Glutamatergic neuron (in vitro differentiated cells): ENCODE measurements at places on chromosomes 1 and 21.

- DNase-seq, result no peak
Observed at GRCh38 chr1:8437347-8437746, 119.4 kb downstream of the SLC45A1 start.

- DNase-seq, result peak; percentile 70
Observed at GRCh38 chr1:115337633-115338456, at the start of gene NGF. TSS of gene NGF (minus strand) at chr1:115338249. CDS start at chr1:115286795, 51,454 bp downstream.

- no peak for DNase-seq
Observed at GRCh38 chr1:227156520-227156919, 161.8 kb downstream of the CDC42BPA start.

DNA sequence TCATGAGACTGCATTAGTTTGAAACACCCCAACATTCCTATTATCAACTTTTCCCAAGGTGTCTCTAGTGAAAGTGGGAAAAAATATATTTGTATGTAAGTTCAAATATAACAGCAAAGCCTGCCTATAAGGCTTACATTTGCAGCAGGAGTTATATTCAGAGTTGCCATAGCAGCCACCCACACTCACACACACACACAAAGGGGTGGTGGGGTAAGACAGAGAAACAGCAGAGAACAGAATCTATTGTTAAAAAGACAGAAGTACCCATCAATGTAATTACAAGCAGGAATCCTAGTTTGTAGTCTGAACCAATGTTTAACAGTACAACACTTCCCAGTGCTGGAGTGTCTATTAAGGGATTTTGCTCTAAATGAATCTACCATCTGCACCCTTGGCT lies 55.0 kb downstream of the PLPPR5 start:
- DNase-seq, result no peak

DNA sequence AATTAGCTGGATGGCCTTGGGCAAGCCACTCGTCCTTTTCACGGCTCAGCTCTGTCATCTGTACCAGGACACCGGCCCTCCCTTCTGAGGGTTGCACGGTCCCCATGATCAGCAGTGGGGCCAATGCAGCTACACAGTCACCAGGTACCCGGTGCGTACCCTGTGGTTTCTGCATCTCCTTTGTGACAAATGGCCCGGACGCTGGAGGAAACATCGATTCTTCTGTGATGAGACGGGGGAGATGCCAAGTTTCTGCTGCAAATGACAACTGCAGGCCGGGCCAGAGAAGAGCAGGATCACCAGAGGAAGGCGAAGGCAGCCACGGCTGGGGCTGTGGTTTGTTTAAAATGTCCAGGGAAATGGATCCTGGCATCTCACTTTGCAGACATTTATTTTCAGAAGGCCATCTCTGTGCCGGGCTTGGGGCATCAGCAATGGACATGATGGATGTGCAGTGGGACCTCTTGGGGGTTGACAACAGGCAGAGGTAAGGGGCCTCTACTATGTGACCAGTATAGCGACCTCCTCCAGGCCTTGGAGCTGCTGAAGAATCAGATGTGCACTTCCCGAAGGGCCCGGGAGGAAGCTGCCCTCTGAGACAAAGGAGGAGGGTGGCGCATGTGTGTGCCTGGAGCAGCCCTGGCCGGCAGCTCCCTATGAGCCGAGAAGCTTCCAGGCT lies 221.9 kb upstream of the C1orf174 start:
- no peak for DNase-seq

DNA sequence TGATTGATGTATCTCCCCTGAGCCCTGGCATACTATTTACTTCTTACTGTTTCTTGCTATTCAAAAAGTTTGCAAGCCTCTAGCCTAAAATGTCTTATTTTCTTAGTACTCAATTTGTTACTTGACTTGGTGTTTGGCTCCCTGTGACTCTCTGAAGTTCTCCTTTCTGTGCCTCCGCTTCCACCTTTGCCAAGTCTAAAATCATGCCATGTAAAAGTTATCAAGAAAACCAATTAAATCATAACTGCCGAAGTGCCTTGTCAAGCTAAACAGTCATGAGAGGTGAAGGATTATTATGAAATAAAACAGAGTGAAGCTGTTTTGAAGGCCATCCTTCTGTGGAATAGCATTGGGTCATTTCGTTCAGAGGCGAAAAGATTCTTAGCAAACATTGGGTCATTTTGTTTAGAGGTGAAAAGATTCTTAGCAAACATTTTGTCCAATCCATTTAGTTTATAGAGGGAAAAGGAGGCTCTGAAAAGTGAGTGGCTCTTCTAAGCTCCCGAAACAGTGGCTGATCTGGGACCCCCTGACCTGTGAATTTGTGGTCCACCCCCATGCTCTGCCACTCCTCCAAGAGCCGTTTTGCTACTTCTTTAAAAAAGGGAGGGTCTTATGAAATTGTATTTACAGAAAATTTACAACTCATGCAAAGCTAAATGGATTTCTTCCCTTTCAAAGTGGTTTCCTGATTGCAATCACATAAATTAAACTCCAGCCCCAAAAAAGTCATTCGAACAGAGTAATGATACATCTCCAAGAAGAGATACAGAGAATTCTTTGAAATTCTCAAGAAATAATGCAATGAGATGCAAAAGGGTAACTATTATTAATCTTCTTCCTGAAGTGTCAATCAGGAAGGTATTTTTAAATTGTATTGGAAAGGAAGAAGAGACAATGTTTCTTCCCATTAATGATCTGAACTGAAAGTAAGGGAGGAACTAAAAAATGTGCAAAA lies 141.4 kb downstream of the RUNX1 start:
- DNase-seq, result no peak

GRCh38 chr1:44905276-44905675 lies 62.2 kb upstream of the PTCH2 start:
- no peak for DNase-seq

- DNase-seq, result no peak
Observed at GRCh38 chr1:172469717-172470116, 25.8 kb upstream of the PIGC start.

DNA sequence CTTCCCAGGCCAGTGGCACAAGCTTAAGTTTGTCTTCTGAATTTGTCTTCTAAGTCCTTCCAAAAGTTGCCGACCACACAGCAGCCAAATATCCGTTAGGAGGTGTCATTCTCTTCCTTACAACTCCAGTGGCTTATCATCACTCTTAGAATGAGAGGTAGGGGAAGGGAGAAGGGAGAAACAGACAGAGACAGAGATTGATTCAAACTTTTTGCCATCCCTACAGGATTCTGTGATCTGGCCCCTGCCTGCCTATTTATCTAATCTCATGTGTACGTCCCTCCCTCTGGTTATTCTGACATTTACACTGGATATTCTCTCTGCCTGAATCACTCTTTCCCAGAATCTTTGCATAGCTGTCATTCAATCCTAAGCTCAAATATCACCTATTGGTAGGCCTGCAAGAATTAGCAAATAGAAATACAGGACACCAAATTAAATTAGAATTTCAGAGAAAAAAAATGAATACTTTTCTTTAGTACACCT lies 488 bp upstream of the GNL2 start:
- DNase-seq, result no peak

GRCh38 chr1:15128520-15129313 lies 24.8 kb upstream of the TMEM51 start:
- peak; percentile 87 for DNase-seq

DNA sequence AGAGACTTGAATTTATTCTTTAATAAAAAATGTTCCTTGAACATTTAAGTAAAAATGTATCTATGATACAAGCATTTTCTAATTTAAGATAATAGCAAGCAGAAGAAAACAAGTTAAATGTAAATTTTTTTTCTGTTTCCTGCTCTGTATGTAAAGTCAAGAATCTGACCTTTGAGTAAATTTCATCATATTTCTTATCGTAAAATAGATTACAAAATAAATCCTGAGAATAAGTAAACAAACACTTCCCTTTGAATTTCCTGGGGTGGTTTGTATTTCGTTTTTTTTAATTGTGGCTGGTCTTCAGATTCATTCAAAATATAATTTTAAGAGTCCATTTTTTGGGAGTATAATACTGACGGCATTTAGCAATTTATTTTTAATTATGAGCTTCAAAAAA lies 77.6 kb downstream of the POU2F1 start:
- DNase-seq, result no peak

DNA sequence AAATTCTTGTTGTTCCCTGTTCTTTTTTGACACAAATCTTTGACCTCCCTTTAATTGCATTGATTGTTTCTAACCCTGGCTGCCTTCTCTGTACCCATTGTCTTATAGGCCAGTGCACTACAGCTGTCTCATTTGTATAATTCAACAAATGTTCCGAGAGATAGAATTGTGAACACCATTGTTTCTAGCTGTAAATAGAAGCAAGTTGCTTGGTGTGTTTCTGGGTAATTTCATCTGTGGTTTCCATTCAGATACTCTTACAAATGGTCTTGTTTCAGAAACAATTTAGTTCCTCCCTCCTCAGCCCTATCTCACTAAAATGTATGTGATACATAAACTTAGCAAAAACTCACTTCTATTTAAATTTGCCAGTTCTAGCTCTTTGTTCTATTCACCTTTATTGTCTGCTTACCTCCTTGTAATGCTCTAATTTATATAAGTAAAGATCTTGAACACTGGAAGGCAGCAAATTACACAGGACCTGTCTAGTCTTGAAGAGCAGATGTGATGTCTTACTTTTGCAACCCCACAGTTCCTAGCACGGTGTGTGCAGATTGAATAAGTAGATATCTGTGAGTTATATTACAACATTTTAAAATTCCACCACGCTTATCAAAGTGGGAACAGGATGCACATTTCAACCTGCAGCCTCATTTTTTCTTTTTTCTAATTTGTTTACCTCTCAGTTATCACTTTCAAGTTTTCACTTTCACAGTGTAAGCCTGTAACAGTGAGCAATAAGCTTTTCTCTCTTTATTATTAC lies 515.6 kb upstream of the ZP4 start:
- no peak for DNase-seq

DNA sequence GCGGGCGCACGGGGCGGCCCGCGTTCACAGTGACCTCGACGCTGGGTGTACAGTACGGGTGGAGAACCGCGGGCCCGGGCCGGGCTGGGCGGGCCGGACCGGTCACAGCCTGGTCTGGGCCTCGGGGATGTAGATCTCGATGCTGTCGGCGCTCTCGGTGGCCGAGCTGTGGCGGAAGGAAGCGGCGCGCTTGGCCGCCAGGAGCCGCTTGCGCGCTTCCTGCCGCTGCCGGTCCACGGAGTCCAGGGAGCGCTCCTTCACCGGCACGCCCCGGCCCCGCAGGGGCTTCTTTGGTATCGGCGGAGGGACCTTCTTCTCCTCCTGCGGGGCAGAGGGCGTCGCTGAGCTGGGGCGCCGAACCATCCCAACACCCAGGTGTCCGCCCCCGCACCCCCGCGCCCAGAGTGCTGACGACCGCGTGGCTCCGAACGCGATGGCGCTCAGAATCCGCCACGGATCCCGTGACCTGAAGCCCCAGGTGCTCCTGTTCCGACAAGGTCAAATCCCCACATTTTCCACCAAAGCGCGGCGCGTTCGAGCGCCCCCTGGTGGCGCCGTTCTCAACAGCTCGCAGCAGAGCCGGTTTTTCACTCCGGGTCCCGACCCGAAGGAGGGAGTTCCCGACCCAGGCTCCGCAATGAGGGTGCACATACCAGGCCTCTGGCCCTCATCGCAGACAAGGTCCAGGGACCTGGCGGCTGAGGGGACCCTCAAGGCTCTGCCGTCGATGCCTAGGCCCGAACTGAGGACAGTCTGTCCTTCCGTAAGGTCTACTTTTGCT lies 6.6 kb upstream of the SMIM12 start:
- DNase-seq, result peak; percentile 91

GRCh38 chr1:156291226-156292061 lies 4.0 kb downstream of the GLMP start:
- DNase-seq, result peak; percentile 96

DNA sequence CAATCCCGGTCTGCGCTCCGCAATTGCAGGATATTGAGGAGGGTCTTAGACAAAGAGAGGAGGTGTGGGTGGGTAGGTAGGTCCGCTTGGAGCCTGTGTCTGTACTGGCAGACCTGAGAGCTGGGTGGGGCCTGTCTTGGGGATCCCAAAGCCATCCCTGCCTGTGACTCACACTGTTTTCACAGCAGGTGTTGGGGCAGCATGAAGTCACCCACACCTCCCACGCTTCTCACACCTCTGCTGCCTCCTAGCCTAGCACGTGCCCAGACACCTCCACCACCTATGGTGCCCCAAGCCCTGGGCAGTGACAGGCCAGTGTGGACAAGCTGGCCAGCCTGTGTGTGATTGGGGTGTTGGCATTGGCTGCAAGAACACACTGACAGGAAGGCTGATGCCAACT lies 65.7 kb upstream of the ECE1 start:
- DNase-seq, result no peak

GRCh38 chr21:33712022-33712803 lies 69.9 kb downstream of the ITSN1 start:
- no peak for DNase-seq

GRCh38 chr1:150627826-150628410 lies 1.5 kb downstream of the ENSA start:
- no peak for DNase-seq

DNA sequence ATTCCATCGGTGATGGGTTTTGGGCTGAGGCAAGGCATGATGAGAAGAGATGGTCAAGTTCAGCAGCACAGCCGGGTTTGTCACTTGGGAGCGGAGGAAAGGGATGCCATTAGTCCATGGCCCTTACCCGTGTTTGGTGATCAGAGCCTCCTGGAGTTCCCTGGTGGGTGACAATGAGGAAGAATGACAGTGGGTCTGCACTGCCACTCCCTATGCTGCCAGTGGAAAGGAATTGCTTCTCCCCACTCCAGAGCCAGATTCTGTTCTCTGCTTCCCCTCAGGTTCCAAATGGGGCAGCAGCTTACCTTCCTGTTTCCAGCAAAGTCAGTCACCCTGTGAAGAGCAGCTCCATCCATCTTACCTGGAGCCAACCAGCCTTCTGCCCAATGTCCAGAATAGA lies 393.1 kb downstream of the PTPRU start:
- DNase-seq, result no peak

- DNase-seq, result no peak
Observed at GRCh38 chr21:42747746-42748351, 94.4 kb downstream of the PDE9A start.

DNA sequence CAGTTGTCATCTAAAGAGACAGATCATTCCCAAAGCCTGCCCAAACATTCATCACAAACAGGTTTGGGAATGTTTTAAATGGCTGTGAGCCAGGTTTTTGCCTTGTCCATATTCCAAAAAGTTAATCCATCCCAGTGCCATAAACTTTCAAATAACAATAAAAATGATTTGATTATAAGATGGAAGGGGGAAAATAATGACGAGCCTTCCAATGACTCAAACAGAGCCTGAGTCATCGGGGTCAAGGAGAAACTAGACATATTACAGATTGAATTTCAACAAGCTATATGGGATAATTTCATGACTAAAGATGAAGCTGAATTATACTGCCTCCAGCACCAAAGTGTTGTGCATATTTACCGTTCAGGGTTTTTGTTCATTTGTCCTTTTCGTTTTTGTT lies 195.8 kb upstream of the PKN2 start:
- no peak for DNase-seq

- DNase-seq, result no peak
Observed at GRCh38 chr1:44672961-44673674, 1.2 kb downstream of the TMEM53 start.
